ENCODE measurements at places on chromosomes 2 and 18.

- DNase-seq, result no peak
Observed at GRCh38 chr2:195671563-195671962, 14.5 kb downstream of the SLC39A10 start.

GRCh38 chr2:105867587-105867986 lies 122.9 kb downstream of the NCK2 start:
- DNase-seq, result no peak

DNA sequence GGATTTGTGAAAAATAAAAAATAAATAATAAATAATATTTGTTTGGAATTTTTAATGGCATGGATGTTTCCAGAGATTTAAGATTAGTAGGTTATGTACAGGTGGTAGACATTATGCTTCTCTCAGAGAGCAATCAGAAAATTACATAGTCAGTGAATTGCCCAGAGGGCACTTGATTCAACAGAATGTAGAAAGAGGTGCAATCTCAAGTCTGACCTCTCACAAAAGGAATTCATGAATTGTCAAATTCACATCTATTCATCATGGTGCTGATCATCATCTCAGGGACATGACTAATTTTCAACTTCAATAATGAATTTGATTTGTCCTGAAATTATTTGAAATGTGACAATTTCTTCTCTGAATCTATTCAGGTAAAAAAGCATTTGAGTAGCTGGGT lies 172.5 kb downstream of the PDE11A start:
- DNase-seq, result no peak

DNA sequence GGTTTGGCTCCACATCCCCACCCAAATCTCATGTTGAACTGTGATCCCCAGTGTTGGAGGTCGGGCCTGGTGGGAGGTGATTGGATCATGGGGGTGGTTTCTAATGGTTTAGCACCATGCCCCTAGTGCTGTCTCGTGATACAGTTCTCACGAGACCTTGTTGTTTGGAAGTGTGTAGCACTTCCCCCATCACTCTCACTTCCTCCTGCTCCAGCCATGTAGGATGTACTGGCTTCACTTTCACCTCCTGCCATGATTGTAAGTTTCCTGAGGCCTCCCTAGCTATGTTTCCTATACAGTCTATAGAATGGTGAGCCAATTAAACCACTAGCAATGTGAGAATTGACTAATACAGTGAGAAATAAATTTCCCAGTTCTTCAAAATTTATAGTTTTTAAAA lies 325.9 kb downstream of the FSIP2 start:
- DNase-seq, result no peak

- DNase-seq, result peak; percentile 81
Observed at GRCh38 chr2:74583504-74583903, 29.0 kb downstream of the DOK1 start.

GRCh38 chr2:100939445-100939844 lies 62.6 kb upstream of the RPL31 start:
- no peak for DNase-seq

Measured in fibroblast of skin of right quadriceps (primary cell).